ENCODE measurements at places on chromosomes 12 and 14.

DNA sequence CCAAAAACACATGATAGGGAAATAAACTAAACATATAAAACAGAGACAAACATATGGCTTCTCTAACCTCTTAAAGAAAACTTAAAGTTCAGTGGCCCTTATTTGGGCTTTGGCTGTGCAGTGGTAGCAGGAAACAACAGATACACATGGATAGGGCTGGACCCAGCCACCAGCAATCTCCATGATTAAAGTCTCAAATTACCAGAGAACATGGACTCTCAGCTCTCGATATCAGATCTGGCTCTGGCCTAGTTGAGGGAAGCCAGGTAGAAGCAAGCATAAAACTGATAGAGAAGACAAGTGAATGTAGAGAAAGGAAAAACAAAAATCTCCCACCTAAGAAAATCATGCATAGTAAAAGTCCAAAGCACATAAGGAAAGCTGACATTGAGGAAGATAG, 164.8 kb downstream of the ITPR2 start:
- no peak for DNase-seq

GRCh38 chr14:81416194-81416952, 16.2 kb upstream of the STON2 start:
- no peak for DNase-seq

GRCh38 chr12:103887738-103888137, 42.5 kb upstream of the HSP90B1 start:
- no peak for DNase-seq

DNA sequence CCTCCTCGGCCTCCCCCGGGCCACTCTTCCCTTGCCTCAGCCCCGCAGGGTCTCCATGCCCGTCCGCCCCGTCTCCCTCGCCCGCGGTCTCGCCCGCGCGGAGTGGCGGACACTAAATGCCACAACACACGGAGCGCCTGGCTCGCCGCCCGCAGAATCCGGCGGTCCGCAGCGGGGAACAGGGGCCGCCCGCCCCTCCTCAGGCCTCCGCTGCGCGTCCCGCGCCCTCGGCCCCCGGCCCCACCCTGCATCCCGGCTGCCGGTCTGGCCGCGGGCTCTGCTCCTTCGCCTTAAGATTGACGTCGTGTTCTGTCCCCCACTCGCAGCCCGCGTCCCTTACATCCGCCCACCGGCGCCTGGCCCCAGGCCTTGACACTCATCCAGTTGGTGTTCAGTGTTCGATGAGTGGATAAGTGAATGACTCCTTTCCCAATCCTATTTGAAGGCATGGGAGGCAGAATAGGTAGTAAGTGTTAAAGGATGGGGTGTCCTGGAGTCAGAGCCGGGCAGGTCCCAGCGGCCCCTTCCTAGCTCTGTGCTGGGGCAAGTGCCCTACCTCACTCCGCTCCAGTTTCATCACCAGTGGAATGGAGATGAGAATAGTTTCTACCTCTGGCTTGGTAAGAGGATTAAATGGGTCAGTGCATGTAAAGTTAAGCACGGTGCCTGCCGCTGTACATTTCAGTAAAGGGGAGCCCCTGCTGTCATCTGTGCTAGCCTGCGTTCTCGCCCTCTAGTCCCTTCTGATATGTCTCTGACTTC, 622 bp downstream of the TECPR2 start:
- peak; percentile 51 for DNase-seq

GRCh38 chr12:508145-508544, 48.4 kb downstream of the B4GALNT3 start:
- DNase-seq = no peak

DNA sequence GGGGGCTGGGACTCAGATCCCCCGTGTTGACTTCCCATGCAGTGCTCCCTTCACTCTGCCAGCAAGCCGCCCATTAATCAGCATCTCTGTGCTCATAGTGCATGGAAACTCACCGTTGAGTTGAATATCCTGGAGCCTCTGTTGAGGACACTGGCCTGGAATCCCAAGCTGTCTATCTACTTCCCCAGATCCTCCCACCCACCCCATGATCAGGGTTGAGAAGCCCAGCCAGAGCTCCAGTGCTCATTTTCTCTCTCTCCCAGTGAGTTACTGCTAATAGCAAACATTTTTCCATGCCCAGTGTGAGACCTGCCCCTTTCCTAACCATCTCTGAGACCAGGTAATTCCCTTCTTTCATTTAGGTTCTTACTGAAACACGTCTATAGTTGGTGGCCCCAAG, 88.2 kb downstream of the SLC24A4 start:
- no peak for DNase-seq

DNA sequence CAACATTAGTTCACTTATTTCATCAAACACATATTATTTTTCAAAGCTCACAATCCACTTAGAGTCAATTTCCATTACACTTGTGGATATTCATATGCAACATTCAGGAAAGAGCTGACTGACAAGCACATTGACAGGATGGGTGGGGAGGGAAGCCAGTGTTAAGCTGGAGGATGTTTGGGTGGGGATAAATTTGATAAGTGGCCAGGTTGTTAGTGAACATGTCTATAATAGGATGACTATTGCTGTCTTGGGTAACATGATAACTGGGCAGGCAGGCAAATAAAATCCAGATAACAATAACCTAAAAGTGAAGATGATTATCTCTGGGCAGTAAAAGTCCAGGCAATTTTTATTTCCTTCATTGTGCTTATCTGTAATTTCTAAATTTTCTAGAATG, 73.8 kb upstream of the OSBPL8 start:
- DNase-seq = no peak
